Activated T-cell treated with anti-CD3 and anti-CD28 coated beads for 48 hours (primary cell): ENCODE measurements at places on chromosomes 12 and 14.

DNA sequence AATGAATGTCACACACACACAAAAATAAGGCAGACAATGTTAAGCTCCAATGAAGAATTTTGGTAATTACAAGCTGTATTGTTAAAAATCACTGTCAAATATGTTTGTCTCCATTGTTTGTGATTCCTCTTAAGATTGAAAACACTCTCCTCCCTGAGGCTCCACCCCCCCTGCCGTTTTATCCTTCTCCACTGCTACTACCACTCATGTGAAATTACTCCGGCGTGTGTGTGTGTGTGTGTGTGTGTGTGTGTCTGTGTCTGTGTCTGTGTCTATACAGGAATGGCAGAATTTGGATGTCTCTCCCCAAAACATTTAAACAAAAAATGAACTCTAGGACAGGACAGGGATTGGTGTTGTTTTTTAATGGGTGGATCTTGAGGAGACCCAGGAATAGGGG, 365.1 kb upstream of the DIO2 start:
- no peak for DNase-seq

- no peak for DNase-seq
These were observed 65.0 kb downstream of the HMGA2 start for GRCh38 chr12:65889144-65889880.

- peak; percentile 70 for DNase-seq
These were observed 9.4 kb downstream of the LHX5 start for GRCh38 chr12:113462117-113462774.

DNA sequence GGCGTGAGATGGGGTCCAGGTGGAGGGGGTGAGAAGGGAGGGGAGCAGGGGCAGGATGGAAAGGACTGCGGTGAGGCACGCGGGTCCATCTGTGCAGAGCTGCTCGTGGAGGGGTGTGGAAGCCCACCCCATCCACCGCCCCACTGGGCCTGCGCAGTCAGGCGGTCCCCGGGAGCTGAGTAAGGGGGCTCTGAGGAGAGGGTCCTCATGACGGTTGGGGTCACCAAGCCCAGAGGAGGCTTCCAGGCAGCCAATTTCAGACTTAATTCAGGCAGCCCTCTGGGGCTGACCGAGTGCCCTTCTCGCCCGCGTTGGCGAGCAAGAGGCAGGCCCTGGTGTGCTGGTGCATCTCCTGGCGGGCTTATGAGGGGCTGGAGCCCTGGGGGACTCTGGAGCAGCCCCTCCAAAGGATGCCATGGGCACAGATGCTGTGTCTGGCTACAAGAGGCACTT, 115.5 kb downstream of the KIF26A start:
- DNase-seq, result no peak

DNA sequence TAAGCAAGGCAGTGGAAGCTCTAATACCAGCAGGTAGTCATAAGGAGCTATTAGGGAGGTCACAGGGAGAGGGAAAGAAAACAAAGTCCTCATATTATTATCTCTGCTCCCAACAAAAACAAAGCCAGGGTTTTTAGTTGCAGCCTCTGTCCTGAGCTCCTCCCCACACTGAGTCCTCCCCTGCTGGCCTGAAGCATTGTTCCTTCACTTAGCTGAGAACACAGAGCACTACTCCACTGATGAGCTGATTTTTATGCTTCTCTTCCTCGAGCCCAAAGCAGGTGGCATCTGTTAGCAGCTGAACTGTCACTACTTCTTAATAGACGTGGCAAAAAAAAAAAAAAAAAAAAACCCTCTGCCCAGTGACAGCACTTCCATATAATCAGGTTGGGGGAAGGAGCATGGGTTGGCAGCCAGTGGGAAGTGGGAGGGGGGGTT, 10.5 kb upstream of the STAC3 start:
- no peak for DNase-seq

GRCh38 chr14:53062856-53063255, 90.3 kb downstream of the DDHD1 start:
- no peak for DNase-seq

DNA sequence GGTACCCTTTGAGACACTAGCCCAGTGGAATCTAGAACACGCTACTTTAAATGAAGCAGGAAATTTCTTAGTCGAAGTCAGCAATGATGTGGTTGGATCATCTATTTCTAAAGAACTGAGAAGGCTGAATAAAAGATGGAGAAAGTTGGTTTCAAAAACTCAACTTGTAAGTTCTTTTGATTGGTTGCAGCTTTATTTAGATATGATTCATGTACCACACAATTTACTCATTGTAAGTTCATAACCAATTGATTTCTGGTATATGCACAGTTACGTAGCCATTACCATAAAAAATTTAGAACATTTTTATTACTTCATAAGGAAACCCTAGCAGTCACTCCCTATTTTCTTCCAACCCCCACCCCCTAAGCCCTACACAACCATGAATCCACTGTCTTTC, 129.8 kb downstream of the SYNE2 start:
- DNase-seq, result no peak

DNA sequence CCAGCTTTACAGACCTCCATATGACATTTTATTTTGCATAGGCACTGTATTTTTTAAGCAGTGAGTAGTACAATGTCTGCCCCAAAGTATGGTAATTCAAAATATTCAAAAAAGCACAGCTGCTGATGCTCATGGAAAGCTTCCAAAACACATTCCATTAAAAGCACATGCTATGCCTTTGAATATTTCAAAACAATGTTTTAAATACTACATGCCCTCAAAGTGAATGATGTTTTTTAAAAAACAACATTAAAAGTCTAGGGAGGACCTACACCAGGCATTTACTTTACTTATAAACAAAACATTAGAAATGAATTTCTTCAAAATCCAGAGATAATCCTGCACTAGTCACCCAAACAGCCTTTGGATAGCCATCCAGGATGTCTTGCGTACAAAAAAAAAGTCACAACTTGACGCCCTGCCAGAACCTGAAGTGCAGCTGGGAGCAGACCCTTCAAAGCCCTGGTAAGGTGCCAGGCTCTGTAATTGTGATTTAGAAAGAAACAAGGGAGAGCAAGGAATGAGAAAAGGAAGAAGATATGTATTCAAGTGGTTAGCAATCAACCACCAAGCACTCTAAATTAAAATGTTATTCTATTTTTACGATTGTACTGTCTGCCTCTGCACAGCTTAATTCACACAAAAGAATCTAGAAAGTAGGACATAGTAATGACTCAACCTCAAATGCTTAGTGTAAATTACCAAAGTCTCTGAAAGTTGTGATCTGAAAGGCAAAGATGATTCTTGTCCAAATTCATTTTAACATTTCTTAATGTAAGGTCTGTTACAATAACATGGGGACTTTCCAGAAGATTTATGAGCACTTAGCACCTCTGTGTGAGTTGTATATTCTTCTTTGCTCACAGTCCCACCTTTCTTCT, 31.9 kb downstream of the CEP83 start:
- no peak for DNase-seq

- no peak for DNase-seq
These were observed 14.6 kb downstream of the COL2A1 start for GRCh38 chr12:47989666-47990065.

GRCh38 chr12:14367040-14367661, 1.7 kb downstream of the ATF7IP start:
- DNase-seq, result no peak

DNA sequence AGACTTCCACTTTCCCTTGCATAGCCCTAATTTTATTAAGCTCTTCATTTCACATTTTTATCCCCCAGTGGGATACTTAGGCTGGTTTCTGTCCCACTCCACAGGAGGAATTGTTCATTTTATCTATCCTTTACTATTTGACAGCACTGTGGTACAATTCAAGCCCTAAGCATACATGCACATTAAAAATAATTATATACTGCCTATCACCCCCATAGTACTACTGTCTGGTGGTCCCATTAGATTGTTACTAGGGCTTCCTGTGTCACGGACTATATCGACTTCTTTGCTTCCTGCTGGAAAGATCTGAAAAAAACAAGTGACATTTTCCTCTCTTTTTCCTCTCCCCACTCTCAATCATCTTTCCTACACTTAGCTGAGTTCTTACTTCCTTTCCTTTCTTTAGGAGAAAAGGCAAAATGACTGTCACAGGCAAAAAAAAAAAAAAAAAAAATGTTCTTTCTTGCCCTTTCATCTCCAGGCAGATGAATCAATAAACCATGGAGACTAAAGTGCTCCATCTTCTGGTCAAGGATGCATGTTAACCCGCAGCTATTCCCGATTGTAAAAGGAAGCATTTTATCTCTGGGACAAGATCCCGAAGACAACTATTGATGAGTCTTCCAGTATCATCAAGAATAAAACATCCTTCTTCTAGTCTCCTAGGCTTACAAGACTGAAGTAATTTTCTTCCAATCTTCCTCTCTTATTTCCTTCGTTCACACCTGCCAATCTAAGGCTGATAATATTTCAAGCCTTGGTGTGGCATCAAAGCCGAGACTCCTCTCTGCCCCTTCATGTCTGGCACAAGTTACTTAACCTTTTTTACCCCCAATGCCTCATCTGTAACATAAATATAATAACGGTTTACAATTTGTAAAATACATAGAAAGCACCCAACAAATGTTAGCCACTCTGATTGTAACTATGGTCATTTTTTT, 94.4 kb upstream of the PLEKHG7 start:
- no peak for DNase-seq

GRCh38 chr12:118188690-118189371, 52.9 kb downstream of the PEBP1 start:
- no peak for DNase-seq

DNA sequence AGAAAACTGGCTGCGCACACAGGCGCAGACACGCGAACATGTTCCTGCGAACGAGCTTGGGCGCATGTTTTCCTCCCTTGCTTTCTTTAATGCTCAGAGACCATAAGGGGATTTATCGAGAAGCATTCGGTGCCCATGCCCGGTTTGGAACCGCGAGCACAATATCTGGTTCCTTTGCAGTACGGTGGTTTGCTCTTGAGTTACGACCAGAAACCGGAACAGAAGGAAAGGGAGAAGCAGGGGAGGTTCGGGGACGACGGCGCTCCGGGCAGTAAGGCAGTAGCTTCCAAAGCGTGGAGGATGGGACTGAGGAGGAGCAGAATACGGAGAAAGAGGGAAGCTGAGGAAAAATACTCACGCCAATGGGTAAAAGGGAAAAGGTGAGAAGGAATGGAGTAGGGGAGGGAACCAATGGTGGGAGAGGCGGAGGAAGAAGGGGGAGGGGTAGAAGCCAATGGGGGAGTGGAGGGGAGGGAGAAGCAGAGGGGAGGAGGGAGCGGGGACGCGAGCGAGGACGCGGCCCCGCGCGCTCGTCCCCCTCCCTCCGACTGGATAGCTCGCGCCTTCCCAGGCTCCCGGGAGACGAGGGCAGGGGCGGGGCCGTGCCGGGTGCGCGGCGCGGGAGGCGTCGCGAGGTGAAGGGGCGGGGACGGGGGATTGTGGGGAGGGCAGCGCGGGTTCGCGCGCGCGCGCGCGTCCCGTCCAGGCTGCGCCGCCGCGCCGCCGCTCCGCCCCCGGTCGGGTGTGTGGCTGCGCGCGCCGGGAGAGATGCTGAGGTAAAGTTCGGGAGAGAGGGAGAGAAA, 625 bp upstream of the ARHGAP5 start:
- DNase-seq, result peak; percentile 83

GRCh38 chr12:11719678-11720099, 70.2 kb downstream of the ETV6 start:
- DNase-seq, result peak; percentile 52
